DND-41 (cell line): ENCODE measurements at places on chromosomes 7 and 10.

GRCh38 chr10:4622384-4622783 lies 203.6 kb upstream of the AKR1E2 start:
- DNase-seq, result no peak

DNA sequence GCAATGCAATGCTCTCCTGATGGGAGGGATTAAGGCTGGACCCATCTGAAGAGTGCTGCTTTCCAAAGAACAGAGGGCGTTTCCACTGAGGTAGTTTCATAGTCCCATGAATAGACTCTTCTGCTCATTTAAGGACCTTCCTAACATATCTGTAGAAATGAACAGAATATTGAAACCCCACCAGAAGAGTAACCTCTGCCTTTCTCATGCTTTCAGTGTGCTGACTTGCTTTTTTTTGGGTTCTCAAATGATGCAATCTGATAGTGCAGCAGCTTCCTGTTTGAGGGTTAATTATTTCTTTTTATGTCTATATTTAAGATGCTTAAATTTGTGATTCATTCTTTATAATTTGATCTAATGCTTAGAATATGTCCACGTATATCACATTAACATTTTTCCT lies 82.2 kb downstream of the GATA3 start:
- DNase-seq, result no peak

DNA sequence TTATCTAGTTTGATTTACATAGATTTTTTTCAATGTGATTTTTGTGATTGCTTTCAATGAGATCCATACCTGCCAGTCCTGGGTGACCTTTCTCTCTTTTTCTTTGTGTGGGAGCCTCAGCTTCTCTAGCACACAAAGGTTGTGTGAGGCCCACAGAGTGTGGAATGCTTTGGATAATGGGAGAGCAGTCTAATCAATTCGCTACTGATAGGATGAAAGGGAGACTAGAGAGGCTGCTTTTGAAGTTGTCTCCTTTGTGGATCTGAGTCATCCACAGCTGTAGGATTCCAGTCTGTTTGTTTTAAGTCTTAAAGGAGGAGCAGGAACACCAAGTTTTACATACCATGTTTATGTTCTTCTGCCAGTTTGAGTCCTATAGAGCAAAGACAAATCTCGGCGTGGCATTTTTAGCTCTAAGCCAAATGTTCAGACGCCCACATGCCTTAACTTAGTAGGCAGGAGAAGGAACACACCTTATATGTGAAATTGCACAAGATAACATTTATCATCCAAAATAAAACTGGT lies 330.0 kb downstream of the ARL4A start:
- DNase-seq, result no peak

GRCh38 chr7:105841866-105842265 lies 34.5 kb downstream of the ATXN7L1 start:
- no peak for DNase-seq

DNA sequence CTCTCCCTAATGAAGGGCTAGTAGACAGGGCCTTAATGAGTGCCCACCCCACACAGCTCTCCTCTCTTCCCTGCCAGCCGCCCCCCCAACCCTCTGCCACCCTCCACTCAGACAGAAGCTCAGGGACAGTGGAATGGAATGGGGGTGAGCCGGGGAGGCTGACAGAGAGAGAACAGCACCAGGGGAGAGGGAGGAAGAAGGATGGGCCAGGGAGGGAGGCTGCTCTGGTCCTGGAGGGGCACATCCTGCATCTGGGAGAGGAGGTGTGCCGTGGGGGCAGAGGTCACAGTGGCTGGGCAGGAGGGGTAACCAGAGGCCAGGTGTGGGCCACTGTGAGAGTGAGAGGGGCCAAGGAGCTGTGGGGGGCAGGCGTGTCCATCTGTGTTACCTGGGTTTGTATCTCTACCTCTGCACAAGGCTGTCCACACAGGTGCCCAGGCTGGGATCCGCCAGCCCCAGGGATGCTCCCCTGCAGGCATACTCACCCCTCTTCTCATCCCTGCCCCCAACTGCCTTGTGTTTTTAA lies 2.4 kb downstream of the NYAP1 start:
- DNase-seq, result no peak

DNA sequence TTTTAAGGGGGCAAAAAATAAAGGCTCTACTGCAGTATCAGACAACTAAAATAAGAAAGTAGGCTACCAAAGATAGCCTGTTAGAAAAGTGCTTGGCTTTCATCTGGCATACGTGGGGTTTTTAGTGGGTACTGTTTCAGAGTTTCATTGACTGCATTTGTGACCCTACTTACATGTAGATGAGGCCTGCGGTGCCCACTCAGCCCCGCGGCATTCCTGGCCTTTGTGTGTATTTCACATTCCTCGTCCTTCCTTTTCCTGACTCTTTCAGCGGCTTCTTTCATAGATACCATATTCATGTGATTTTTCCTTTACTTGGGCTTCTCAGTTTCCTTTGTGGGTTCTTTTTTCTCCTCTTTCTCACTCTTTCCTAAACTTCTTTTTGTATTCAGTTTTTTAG lies 50.7 kb downstream of the UBE3C start:
- no peak for DNase-seq

DNA sequence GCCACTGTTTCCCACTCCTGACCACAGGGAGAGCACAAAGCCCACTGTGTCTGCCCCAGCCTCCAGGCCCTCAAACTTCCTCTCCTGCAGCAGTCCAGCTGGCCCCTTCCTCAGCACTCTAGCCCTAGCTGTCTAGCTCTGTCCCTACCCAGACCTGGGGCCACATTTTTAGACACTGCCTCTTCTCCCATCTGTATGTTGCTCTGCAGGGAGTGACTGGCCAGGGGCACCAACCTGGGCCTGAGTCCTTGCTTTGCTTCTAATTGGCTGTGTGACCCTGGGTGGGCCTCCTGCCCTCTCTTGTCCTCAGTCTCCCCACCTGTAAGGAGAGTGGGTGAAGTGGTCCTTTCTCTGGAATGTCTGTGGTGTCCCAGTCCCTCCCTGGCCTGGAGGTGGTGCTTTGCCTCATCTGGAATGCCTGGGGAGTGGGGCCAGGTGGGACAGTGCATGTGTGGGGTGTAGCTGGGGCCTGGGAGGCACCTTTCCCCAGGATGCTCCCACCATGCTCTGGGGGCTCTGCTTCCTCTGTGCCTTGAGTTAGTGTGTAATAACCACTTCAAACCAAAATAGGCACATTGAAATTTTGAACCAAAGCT lies 25.1 kb downstream of the AQP1 start:
- no peak for DNase-seq

- no peak for DNase-seq
Observed at GRCh38 chr7:78794101-78794500, 659.4 kb downstream of the MAGI2 start.

- DNase-seq, result no peak
Observed at GRCh38 chr10:71203716-71204115, 8.7 kb upstream of the UNC5B start.

GRCh38 chr10:7956508-7956907 lies 98.0 kb upstream of the GATA3 start:
- DNase-seq, result no peak

- DNase-seq, result peak; percentile 41
Observed at GRCh38 chr10:47361293-47361692, 13.1 kb downstream of the RBP3 start.

DNA sequence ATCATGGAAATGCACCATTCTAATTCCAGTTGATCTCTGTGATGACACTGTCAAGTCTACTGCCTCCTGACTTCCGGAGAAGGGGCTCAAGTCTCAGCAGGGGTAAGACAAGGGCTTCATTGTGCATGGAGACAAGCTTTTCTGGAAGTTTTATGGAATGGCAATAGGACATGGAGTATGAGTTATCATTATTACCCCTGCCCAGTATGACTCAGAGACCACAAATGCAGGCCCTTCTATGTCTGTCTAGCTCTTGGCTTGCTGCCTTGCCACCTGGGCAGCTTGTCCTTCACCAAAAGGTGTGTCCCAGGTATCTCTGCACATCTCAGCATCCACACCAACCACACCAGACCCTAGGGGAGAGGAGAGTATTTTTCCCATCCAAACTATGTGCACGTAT lies 34.9 kb upstream of the KIAA1217 start:
- DNase-seq, result no peak
